ENCODE measurements at places on chromosomes 13 and 19.
A peak's percentile ranks its signal among the peaks of the same experiment; 100 is the strongest.

DNA sequence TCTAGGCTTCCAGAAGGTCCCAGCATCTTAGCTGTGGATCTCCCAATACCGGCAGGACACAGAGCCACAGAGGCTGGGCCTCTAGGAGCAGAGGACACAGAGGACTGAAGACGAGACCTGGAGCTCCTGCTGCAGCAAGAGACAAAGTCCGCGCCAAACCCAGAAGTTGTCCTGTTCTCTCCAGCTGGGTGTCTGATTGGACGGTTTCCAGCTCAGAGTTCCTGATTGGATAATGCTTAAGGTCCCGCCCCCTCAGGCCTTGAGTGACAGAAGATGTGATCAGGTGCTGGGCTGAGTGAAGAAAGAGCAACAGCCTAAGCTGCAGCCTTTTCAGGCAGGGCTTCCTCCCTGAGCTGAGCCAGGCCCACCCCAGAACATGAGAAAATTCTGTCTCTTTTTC is 59.9 kb upstream of the ZNF85 start:
- DNase-seq: no peak

DNA sequence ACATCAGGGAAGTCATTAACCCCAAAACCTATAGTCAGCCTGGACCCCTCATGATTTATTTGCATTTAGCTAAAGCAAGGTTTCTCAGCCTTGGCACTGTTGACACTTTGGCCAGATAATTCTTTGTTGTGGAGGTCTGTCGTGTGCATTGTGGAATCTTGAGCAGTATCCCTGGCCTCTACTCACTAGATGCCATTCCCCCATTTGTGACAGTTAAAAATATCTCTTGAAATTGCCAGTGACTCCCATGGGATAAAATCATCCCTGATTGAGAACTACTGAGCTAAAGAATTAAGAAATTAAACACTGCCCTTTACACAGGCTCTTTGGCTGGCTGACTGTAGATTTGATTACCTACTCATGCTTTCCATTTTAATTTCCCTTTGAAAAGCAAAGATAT is 102.7 kb downstream of the LMO7 start:
- no peak for DNase-seq

GRCh38 chr13:71589032-71589431 is 278.0 kb downstream of the DACH1 start:
- DNase-seq: no peak

DNA sequence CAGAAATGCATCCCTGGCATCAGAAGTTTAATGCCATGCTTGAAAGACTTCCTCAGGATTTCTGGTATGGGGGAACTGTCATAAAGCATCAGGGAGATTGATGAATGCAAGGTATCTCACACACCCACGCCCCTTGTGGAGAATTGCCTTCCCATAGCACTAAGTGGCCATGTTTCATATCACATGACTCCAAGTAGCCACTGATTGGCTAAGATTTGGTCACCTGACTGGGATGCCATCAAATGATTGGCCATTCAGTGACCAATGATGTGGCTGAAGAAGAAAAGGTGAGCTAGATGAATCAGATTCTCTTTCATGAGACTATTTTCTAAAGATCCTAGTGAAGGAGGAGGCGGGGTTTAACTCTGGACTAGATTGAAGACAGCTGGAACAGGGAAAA is 7.3 kb downstream of the KLK8 start:
- DNase-seq: no peak

- DNase-seq: peak; percentile 70
Measured at GRCh38 chr13:57624565-57625435, 6.7 kb upstream of the PCDH17 start.

DNA sequence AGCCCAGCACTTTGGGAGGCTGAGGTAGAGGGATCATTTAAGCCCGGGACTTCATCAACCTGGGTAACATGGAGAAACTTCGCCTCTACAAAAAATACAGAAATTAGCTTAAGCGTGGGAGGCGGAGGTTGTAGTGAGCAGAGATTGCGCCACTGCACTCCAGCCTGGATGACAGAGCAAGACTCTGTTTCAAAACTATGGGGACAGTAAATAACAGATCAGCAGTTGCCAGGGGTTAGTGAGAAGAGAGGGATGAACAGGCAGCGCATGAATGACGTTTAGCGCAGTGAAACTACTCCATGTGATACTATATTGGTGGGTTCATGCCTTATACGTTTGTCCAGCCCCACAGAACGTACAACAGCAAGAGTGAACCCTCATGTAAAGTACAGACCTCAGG is 7.1 kb upstream of the ICAM3 start:
- DNase-seq: no peak

- DNase-seq: no peak
Measured at GRCh38 chr13:95115525-95115924, 185.7 kb downstream of the ABCC4 start.

All from NCI-H1105 treated with DMSO at 0.1 percent for 48 hours (cell line).